ENCODE measurements at places on chromosomes 3 and 15. TPM values are rescaled to one million over a fixed set of nuclear protein-coding genes. Genes with fewer than 3 reads are reported as not detected.
A peak's percentile ranks its signal among the peaks of the same experiment; 100 is the strongest.

Gene CAMKV
- 518 TPM for total RNA-seq

Gene PLA2G4D
- total RNA-seq: not detected

Gene SLC26A6
- total RNA-seq: 26.0 TPM

Gene AHSG
- total RNA-seq: not detected

DNA sequence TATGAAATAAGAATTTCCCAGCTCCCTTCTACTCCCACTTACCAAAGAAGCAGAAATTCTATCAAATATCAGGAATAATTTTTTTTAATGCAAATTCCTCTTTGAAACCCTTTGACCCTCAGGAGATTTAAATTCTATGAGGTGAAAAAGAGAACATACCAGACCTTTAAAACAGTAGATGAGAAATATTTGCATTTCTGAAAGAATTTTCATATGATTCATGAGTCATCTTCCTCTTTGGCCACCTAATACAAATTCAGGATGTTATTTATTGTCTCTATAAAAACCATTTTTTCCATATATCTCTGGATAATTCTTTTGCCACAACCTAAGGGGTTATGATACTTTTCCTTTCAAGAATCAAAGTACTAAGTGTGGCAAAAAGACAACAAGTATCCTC is 67.3 kb upstream of the ST3GAL6 start:
- H3K36me3 ChIP-seq: no peaks in the 10 kb centered on the region
- no peaks in the 10 kb centered on the region for H3K4me1 ChIP-seq
- H3K4me3 ChIP-seq: no peak overlapping the region

DNA sequence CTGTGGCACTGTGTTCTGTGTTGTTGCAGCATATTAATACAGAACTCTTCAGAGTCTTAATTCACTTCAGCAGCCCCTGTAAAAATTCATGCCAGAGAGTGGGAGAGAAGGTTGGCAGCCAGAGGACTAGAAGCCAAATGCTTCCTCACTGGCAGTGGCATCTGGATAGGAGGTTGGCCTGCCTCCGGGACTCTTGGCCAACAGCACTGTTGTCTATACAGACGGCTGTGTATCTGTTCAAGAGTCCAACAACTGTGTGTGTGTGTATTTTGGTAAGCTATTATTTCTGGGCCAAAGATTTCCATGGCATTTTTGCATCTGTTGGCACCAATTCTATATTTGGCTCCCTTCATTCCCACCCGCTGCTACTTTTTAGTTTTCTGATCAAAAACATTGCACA is 156.0 kb upstream of the SOX2 start:
- H3K36me3 ChIP-seq: no peaks in the 10 kb centered on the region
- peak overlapping the region; percentile 48 for H3K27ac ChIP-seq

DNA sequence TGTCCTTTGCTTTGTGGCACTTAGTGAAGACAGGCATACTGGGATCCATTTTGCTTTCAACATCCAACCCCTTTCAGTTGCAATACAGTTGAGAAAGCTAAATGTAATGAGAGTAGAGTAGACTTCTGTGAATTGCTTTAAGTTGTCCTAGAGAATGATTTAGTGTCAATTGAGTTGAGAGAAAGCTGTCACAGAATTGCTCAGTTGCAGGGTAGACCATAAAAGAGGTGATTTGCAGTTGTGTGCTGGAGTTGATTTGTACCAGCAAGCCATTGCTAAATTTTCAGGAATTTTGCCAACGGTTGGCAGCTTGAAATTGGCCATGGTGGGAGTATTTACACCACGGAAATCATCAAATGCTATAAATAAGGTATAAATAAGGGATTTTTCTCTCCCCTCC is 2.2 kb downstream of the ABHD5 start:
- peaks cover 5% of the 10 kb centered on the region for H3K4me1 ChIP-seq
- H3K27me3 ChIP-seq: peaks cover 2% of the 10 kb centered on the region
- no peak overlapping the region for H3K27ac ChIP-seq
- no peak for DNase-seq
- H3K36me3 ChIP-seq: no peaks in the 10 kb centered on the region
- no peak overlapping the region for H3K4me3 ChIP-seq

DNA sequence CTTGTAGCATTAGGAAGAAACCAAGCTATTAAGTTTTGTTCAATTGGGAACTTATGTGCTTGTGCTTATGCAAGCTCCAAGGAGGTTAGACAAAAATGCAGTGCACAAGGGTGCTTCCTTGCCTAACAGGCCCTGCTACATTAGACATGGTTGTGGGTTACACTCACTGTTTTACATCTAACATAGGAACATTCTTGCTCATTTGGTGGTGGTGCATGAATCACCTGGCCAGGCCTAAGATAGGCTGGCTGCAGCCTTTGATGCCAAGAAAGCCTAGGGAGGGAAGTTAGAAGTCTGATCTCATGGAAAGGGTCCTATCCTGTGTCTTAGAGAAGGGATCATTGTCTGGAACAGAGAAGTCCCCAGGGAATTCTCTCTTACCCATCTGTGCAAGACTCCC is 43.5 kb downstream of the CA12 start:
- no peak for DNase-seq
- no peak overlapping the region for H3K27ac ChIP-seq
- H3K4me3 ChIP-seq: no peak overlapping the region
- H3K4me1 ChIP-seq: peaks cover 7% of the 10 kb centered on the region
- no peaks in the 10 kb centered on the region for H3K27me3 ChIP-seq
- H3K36me3 ChIP-seq: no peaks in the 10 kb centered on the region

GRCh38 chr3:172799246-172799645 is 48.7 kb downstream of the ECT2 start:
- no peak overlapping the region for H3K4me3 ChIP-seq
- H3K27ac ChIP-seq: no peak overlapping the region
- H3K4me1 ChIP-seq: no peaks in the 10 kb centered on the region

Data from glutamatergic neuron (in vitro differentiated cells).